Stimulated activated CD4-positive, alpha-beta T cell treated with anti-CD3 and anti-CD28 coated beads, Interleukin-4, amount 100 ng/mL, for 24 hours (primary cell): ENCODE measurements at places on chromosomes 13 and 19.

DNA sequence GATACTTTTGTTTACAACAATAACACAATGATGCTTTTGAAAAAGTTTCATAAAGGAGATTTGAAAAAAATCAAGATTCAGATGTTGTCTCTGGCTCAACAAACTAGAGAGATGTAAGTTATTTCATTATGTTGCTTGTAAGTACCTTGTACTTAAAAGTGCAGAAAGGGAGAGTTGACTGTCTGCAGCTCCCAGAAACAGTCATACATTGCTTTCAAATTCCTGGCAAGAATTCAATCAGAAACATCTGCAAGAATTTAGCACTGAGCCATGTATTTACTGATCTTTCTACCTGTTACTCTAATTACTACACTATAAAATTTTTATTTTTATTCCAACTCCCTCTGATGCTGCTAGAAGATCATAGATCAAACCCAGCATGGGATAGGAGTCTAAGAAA lies 1261.3 kb upstream of the SPRY2 start:
- DNase-seq: no peak

GRCh38 chr13:82370316-82370715 lies 1512.0 kb downstream of the SLITRK1 start:
- no peak for DNase-seq

DNA sequence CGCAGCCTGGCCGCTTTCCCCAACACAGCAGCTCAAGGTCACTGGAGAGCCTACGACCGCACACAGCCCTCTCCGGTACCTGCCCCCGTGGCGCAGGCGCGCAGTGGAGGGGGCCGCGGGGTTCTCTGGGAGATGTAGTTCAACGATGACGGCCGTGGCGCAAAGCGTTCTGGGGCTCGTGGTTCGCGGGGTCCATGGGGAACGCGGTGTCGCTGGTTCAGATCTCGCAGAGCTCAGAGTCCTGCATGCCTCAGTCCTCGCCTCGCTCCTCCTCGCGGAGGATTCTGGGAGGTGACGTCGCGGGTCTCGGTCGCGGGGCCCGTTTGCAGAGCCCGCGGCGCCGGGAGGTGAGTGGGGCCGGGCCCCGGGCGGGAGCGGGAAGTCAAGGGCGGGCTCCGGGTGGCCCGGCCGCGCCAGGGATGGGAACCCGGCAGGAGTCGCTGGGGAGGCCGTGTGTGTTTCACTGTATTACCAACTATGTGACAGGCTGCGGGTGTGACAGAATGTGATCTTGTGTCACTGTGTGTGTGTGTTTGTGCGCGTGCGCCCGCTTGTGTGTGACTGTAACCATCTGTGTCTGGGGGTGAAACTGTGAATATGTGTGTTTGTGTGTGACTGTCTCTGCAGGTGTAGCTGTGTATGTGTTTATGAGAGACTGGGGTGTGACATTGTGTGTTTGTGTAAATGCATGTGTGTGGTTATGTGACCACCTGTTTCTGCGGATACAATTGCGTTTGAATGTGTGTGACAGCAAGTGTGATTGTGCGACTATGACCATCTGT lies at the start of gene ZNF527:
ZNF527 (plus strand) TSS at position 220 of the 782 bp plus-strand sequence. CDS start 3,100 bp downstream, outside the sequence.
- peak; percentile 97 for DNase-seq

DNA sequence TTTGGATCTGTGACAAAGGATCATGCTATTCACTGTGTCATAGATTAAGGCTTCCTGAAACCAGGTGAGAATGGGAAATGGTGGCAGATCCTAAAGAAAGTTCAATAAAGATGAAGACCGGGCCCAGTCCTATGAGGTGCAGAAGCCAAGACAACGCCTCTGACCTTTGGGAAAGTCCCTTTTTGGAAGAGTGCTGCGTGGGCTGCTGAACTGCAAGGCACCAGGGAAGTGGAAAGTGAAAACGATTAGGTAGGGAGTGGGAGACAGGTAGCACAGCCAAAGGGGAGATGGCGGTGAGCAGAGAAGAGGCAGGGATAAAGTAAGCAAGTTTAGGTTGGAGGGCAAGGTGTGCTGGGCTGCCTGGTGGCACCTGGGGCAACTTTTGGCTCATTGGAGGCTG lies 16.3 kb downstream of the MBNL2 start:
- peak; percentile 17 for DNase-seq
